Mucosa of gallbladder (tissue), 1 donor: ENCODE measurements at places on chromosomes 4 and X. TPM values are rescaled to one million over a fixed set of nuclear protein-coding genes. Genes with fewer than 3 reads are reported as not detected.

Gene GLOD5
- 4.8 TPM for total RNA-seq

Gene RHOH
- 7.9 TPM for total RNA-seq

Gene ERAS
- not detected for total RNA-seq

Gene HTN3
- total RNA-seq: not detected

Gene LGI2
- total RNA-seq: 18.4 TPM

Gene XPNPEP2
- 2.0 TPM for total RNA-seq

Gene CORIN
- total RNA-seq: 6.6 TPM

Gene GPR119
- total RNA-seq: not detected

Gene AFAP1
- 22.7 TPM for total RNA-seq

Gene GUCY1B1
- total RNA-seq: 13.5 TPM

Gene DUX4
- total RNA-seq: not detected

Gene UGT2B28
- 83.4 TPM for total RNA-seq

DNA sequence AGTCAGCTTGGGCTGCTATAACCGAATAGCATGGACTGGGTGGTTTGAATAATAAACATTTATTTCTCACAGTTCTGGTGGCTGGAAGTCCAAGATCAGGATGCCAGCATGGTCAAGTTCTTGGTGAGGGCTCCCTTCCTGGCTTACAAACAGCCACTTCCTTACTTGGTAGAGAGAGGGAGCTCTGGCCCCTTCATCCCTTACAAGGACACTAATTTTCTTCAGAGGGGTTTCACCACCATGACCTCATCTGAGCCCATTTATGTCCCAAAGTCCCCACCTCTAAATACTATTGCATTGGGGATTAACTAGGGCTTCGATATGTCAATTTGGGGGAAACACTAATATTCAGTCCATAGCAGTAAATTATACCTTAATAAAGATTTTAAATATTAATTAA lies 61.8 kb downstream of the CLNK start:
- DNase-seq: no peak

GRCh38 chrX:2370456-2370855 lies 130.3 kb downstream of the DHRSX start:
- no peak for DNase-seq

DNA sequence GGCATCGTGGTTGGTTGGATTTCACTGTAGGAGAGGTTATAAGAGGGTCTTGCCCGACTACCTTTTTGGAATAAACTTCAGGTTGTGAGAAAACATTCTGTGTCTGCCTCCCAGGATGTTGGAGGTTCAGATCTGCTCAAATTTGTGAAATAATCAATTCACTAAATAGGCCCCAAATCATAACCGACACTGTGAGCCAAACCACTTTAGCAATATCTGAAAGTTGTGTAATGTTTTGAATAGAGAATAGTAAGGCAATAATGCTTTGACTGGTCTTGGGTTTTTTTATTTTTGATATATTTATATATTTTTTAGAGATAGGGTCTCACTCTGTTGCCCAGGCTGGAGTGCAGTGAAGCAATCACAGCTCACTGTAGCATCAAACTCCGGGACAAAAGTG lies 131.2 kb downstream of the GLRA3 start:
- no peak for DNase-seq

- DNase-seq: no peak
These were observed 5.5 kb downstream of the USP9X start for GRCh38 chrX:41090568-41091238.

- no peak for DNase-seq
These were observed 7.0 kb downstream of the HTRA3 start for GRCh38 chr4:8276358-8277240.

DNA sequence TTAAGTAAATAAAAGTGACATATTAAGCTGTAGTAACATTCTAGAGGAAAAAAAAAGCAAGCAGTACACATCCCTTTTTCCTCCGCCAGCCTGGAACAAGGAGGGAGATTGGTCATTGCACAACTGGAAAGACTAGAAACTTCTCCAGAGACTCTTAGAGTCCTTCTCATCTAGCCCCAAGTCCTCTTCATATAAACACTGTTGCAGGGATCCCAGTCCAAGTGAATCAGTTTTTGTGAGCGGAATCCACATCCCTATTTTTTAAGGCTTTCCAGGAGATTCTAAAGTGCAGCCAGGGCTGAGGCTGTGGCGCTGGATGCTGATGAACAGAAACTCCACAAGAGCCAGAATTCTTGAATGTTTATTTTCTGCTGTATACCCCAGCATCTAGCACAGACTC lies 23.8 kb downstream of the REELD1 start:
- DNase-seq: no peak

DNA sequence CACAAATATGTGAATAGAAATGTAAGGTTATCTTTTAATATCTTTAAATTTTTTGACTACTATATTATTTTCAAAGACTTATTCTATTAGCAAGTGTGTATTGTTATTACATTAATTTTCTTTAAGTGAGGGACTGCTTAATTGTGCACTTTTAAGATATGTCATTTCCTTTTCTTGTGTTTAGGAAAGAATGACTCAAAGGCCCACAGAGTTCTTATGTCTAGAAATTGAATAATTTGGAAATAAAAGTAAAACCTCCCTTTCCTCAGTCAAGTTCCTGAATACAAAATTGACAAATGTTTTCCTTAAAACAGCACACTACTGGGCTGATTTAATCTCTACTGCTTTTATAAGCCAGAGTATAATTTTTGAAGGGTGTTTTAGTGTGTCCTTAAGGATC lies 169.7 kb downstream of the TMEM47 start:
- no peak for DNase-seq

- DNase-seq: no peak
These were observed 37.0 kb downstream of the HPGDS start for GRCh38 chr4:94305466-94306225.

GRCh38 chr4:153539422-153539821 lies 73.3 kb downstream of the TMEM131L start:
- no peak for DNase-seq

DNA sequence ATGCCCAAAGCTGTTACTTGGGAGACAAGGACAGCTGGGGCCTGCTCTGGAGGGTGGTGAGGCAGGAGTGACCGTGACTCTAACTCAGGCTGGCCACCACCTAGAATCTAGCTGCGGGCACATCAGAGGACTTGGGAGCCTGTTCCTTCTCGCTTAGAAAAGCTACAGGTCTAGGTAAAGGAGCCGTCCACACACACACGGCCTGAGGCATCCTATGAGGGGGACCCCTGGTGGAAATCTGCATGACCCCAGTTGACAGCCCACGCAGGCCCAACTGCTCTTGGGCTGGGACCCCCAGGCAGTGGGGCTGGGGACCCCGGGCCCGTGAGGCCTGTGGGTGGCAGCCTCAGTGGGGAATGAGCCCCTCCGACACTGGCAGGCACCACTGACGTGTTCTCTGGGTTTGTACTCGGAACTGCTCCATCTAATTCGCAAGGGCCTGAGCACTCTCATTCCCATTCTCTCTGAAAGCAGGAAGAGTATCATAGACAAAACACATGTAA lies 75.6 kb downstream of the ACOX3 start:
- DNase-seq: no peak

DNA sequence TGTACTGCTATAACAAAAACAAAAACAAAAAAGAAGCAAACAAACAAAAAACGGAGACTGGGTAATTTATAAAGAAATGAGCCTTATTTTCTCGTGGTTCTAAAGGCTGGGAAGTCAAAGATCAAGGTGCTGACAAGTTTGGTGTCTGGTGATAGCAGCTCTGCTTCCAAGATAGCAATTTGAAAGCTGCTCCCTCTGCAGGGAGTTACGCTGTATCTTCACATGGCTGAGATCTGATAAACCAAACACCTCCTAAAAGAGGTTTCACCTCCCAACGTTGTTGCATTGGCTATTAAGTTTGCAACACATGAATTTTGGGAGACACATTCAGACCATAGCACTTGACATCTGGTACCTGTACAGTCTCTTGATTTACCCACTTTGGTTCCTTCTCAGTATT lies 854.2 kb downstream of the CENPC start:
- no peak for DNase-seq

GRCh38 chrX:9566150-9566621 lies 101.3 kb downstream of the TBL1X start:
- DNase-seq: peak; percentile 80

- DNase-seq: no peak
These were observed 7.9 kb downstream of the TRPC3 start for GRCh38 chr4:121943941-121944340.

- no peak for DNase-seq
These were observed 50.8 kb upstream of the ADGRL3 start for GRCh38 chr4:61149278-61149677.

DNA sequence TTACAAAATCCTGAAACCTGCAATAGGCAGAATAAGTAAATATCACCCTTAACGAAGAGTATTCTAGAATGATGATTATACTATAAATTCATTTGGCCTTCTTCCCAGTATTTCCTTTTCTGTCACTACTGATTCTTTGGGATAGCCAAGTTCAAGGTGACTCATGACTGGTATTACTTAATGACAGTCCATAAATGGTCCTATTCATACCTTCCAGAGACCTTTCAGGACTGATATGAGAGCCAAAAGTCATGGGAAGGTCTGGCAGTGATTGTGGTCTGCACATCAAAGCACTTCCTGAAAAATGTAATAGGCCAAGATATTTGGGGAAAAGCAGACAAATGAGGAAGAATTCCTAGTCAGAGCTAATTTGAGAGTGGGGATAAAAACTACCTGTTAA lies 239.6 kb upstream of the FAM47A start:
- DNase-seq: no peak

GRCh38 chr4:75916091-75916661 lies 13.9 kb upstream of the PPEF2 start:
- no peak for DNase-seq

DNA sequence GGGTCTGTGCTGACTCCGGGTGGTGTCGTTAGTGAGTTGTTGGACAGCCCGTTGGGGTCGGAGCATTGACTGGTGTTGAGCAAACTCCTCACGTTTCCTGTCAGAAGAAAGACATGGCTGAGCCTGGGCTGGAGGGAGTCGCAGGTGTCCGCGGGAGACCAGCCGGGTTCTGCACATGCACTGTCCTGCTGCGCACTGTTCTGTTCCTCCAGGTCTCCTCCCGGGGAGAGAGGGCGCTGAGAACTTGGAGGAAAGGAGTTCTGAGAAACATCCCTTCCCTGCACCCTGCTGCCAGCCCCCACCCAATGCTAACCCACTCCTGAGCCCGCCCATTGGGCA lies 1.1 kb downstream of the ZNF141 start:
- no peak for DNase-seq

GRCh38 chr4:5784960-5785611 lies 74.1 kb downstream of the EVC start:
- DNase-seq: no peak

DNA sequence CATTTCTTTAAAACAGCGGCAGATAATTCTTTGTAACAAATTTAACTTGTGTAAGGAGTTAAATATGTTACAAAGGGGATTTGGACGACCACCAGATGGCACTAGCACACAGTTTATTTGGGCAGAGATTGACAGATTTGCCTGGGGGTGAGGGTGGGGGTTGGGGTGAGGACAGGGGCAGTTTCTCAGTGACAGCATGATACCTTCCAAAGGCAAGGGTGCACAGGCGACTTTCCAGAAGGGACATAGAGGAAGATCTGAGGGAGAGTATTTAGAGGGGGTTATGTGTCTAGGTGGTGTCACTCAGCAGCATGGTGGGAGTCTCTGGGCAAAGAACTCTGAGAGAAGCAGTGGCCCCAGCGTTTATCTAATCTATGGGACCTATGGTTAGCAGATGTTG lies 9.6 kb upstream of the TMA16 start:
- peak; percentile 31 for DNase-seq

DNA sequence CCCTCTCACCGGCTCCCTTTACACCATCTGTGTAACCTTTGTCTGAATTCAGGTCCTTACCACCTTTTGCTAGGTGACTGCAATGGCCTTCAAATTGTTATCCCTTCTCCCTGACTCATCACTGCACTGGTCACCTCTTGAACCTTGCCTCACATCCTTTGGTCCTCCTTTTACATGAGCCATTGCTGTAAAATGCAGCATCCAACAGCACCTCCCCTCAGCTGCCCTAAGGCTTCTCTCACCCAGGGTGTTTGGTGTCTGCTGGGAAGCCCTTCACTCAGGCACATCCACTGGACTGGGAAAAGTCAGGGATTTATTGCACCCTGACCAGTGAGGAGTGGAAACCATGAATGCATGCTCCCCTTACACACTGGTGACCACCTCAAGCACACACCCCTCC lies 192.5 kb upstream of the GATB start:
- DNase-seq: no peak

GRCh38 chrX:122787231-122787630 lies 396.8 kb upstream of the GRIA3 start:
- no peak for DNase-seq
